ENCODE measurements at places on chromosomes 12 and 14. TPM values are rescaled to one million over a fixed set of nuclear protein-coding genes. Genes with fewer than 3 reads are reported as not detected.

GRCh38 chr14:106578481-106578880, 1052.1 kb downstream of the TMEM121 start:
- no peak for DNase-seq

DNA sequence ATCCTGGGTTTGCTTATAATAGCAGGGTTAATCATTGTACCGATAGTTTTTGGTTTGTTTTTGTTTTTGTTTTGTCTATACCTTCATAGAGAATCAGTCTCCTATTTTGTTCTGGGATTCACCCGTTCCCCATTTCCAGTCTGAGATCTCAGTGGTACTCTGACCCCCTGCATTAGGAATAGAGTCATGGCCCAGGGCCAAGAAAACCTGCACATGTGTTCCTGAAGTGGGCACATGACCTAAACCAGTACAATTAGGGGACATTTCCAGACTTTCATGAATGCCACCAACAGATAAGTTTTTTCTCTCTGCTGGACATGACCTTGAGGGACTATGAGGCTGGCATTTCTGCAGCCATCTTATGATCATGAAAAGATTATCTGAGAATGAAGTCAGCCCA, 52.5 kb downstream of the MRPL42 start:
- no peak for DNase-seq

DNA sequence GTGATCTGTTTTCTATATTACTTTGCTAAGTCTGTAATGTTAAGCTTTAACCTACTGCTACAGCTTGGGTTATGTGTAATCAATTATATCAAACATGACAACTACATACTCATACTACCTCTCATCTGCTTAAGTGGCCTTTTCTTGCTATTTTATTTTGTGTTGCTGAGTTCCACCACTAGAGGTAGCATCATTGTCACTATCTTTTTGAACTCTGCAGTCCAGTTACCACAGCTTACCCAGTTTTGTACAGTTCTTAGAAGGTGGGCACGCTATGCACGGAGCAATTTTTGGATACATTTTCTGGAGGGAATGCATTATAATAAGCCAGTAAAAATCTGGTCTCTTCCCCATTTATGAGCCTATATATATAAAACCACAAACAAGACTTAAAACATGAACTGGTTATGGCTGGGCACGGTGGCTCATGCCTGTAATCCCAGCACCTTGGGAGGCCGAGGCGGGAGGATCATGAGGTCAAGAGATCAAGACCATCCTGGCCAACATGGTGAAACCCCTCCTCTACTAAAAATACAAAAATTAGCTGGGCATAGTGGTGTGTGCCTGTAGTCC, 48.5 kb downstream of the SAV1 start:
- DNase-seq = no peak

Gene DTX1
- 2.7 TPM for total RNA-seq

Gene SERPINA12
- not detected for total RNA-seq
